Pulmonary artery endothelial cell (primary cell): ENCODE measurements at places on chromosomes 5 and 9.

- no peak for DNase-seq
These were observed 634.4 kb upstream of the WWC1 start for GRCh38 chr5:167657016-167657415.

DNA sequence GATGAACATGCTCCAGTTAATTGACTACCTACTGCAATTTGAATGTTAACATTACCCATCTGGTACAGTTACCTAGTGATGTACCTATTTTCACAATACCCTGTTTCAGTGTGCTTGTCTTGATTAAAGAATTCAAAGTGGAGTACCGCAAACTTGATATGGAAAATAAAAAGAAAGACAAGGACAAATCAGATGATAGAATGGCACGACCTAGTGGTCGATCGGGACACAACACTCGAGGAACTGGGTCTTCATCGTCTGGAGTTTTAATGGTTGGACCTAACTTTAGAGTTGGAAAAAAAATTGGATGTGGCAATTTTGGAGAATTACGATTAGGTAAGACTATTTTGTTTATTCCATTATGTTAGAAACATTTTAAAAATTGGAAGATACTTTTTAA is 33.5 kb downstream of the CSNK1G3 start:
- no peak for DNase-seq

DNA sequence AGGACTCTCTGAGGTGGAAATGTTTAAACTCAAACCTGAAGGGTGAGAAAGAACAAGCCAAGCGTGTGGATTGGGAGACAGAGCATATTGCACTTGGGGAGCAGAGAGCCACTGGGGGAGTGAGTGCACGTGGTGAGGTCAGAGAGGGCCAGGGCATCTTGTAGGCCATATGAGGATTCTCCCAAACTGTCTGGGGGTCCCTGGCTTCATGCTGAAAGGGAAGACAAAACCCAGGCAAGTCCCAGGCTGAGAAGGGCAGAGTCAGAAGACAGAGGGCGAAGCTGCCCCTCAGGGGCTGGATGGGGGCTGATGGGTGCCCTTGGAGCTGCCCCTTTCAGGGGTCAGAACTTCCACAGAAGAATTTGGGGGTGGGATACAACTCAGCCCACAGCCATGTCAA is 215.3 kb upstream of the S1PR3 start:
- no peak for DNase-seq

GRCh38 chr5:158534203-158534602 is 565.5 kb downstream of the EBF1 start:
- no peak for DNase-seq

DNA sequence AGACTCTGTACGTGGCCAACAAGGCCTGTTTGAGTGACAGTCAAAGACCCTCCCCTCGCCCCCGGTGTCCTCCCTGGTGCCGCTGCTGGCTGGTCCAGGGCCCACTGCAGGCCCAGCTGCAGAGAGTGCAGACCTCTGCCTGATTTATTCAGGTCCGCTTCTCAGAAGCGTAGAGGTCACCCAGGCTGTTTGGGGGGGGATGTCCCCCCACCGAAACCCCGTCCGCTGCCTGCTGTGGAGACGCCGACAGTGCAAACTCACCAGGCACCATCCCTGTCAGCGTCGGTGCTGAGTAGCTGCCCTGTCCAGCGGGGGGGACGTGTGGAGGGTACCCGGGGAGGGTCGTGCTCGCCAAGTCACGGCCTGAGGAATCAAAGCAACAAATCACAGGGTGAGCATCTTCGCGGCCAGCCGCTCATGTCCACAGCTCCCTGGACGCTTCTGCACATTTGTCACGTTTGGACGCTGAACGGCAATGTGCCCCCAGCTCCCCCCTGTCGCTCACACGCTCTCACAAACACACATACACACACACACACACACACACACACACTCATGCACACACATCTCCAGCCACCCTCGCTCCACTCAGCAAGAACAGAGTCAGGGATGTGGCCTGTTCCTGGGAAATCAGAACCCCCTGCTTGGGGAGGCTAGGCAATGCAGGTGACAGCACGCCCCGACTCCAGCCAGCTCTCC is 152.2 kb downstream of the PAX5 start:
- DNase-seq: no peak

- peak; percentile 64 for DNase-seq
These were observed 59.6 kb downstream of the ARHGAP26 start for GRCh38 chr5:142829801-142830220.

- no peak for DNase-seq
These were observed 236.5 kb upstream of the TRIM32 start for GRCh38 chr9:116450378-116451139.

GRCh38 chr5:177008716-177009115 is 2.1 kb upstream of the UIMC1 start:
- DNase-seq: no peak

GRCh38 chr9:87119328-87119881 is 172.1 kb upstream of the GAS1 start:
- no peak for DNase-seq

GRCh38 chr5:37881359-37881758 is 41.5 kb upstream of the GDNF start:
- DNase-seq: no peak

GRCh38 chr5:150616506-150616905 is 24.0 kb upstream of the SYNPO start:
- DNase-seq: no peak

- DNase-seq: no peak
These were observed 100.0 kb downstream of the CRB2 start for GRCh38 chr9:123456011-123456410.

GRCh38 chr5:10235350-10235749 is 14.3 kb downstream of the ATPSCKMT start:
- no peak for DNase-seq

- DNase-seq: no peak
These were observed 37.8 kb downstream of the ASTN2 start for GRCh38 chr9:117377046-117377445.

DNA sequence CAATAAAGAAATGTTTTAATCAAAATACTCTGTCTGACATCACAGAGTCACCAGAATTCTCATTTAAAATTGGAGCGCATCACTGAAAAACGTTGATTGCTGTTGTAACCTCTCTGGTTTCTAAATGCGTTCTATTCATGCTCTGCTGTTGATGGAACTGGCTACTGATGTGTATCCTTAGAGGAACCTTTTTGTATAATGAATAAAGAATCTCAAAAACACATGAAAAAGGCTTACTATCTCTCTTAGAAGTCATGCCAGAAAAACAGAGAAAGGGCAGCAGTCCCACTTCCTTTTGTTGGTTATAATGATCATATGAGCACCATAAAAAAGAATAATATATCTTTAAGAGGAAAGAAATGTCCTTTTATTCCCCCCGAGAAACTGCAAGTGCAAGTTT is 615.5 kb downstream of the TLE1 start:
- no peak for DNase-seq

- DNase-seq: no peak
These were observed 221.6 kb downstream of the ACTL7B start for GRCh38 chr9:108634204-108634603.

DNA sequence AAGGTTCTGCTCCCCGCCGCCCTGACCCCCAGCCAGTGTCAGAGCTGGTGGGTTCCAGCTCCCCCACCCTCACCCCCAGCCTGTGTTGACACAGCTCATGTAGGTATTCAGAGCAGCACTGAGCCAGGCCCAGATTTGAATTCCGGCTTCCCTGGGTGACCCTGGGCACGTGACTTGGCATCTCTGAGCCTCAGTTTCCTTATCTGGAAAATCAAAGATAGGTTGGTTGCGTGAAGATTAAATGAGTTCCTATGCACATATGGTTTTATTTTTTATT is 42.0 kb downstream of the HMCN2 start:
- DNase-seq: no peak

DNA sequence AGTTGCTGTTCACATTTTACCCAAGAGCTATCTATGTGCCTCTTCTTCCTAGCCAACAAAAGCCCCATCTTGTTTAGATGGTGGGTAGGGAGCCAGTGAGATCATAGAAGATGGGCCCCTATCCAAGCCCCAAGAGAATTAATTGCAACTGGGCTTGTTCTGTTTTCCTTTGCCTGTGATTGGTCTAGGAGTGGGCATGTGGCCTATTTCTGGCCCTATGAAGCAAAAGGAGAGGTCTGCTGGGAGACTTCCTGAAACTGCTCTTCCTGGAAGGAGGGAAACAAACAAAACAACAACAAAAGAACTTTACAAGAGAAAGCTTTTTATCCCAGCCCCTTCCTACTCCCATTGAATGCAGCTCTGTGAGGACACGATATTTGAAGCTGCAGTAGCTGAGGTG is 32.5 kb upstream of the ALDOB start:
- no peak for DNase-seq
